ENCODE measurements at places on chromosomes 13 and 19. TPM values are rescaled to one million over a fixed set of nuclear protein-coding genes. Genes with fewer than 3 reads are reported as not detected.

Gene LRRC25
- 8.5 TPM for polyA plus RNA-seq

Gene ZNF491
- polyA plus RNA-seq = 2.2 TPM

Gene CCDC70
- polyA plus RNA-seq = not detected

Gene IL27RA
- 3.6 TPM for polyA plus RNA-seq

Gene CYSLTR2
- polyA plus RNA-seq = 7.7 TPM

Gene GAPDHS
- not detected for polyA plus RNA-seq
